ENCODE measurements at places on chromosomes 13 and 19.

GRCh38 chr19:4152241-4152998 lies 1.0 kb upstream of the CREB3L3 start:
- no peak for DNase-seq

- no peak for DNase-seq
These were observed 7.4 kb downstream of the DNMT1 start for GRCh38 chr19:10187315-10187714.

DNA sequence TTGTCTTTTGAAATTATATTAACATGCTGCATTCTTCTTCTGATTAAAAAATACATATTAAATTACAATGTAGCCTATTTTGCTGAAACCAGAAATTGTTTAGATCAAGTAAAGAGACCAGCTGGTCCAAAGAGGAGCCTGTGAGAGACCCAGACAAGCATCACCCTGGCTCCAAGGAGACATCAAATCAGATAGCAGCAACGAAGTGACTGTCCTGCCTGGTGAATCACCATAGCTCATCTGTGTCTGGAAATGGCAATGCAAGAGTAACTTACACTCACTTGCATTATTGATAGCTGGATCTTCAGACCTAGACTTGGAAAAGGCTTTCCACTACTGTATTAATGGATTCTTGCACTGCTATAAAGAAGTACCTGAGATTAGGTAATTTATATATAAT lies 169.1 kb downstream of the KCTD12 start:
- no peak for DNase-seq

DNA sequence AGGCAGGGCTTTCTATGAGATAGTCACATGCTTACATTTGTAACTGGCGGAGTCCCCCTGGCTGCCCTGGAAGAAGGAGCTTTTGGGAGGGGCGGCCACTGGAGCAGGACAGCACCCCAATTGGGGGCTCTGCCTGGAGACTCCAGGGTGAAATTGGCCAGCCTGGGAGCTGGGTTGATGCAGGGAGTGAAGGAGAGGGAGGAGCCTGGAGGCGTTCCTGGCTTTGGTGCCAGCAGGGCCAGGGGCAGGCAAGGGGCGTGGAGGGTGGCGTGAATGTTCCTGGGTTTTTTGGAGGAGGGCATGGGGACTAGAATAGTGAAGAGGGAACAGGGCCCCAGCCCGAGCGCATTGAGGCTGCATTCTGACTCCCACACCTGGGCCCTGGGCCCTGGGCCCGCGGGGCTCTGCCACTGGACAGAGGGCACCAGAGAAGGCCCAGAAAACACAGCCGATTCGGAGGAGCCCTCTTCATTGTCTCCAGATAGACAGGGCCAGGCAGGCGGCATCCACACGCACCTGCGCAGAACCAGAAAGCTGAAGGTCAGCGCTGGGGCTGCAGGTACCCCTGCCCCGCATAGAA lies 29.5 kb downstream of the COMP start:
- no peak for DNase-seq

GRCh38 chr19:39915101-39915847 lies 19.2 kb downstream of the FCGBP start:
- no peak for DNase-seq

DNA sequence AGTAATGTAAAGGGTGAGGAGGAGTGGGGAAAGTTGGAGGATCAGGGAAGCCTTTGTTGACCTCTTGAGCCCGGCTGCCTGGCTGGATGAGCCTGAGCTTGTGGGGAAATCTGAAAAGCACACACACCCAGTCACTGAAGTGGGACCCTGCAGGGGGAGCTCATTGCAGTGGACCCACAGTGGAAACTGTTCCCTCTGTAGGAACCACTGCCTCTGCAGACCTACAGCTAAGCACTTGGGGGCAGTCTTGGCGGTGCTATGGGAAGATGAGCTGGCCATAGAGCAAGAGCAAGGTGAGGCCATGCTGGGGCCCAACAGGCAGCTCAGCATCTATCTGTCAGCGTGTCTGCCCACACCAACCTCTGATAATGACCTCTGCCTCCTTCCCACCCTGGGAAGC lies 294.8 kb downstream of the TSHZ3 start:
- no peak for DNase-seq

GRCh38 chr13:93231867-93232266 lies 5.3 kb downstream of the GPC6 start:
- no peak for DNase-seq

GRCh38 chr13:51223560-51224270 lies 1.5 kb downstream of the FAM124A start:
- DNase-seq = no peak

GRCh38 chr19:4327252-4327876 lies 11.3 kb downstream of the STAP2 start:
- DNase-seq = no peak

- DNase-seq = no peak
These were observed 13.8 kb downstream of the DEDD2 start for GRCh38 chr19:42203700-42204099.

GRCh38 chr19:9877780-9878510 lies 42.8 kb downstream of the PIN1 start:
- DNase-seq = no peak

GRCh38 chr19:4345342-4346019 lies 2.1 kb downstream of the MPND start:
- DNase-seq = no peak

DNA sequence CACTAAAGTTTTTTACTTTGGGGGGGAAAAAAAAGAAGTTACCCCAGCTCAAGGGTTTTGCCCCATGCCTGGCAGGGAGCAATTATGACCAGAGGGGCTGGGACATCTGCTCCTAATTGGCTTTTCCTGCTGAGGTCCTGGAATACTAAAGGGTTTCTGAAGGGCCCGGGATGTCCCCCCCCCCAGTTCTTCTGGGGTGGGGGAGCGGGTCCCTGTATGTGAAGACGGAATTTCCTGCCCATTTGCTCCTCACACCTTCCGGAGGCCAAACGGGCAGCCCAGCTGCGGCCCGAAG lies 1.1 kb upstream of the DLL3 start:
- no peak for DNase-seq

DNA sequence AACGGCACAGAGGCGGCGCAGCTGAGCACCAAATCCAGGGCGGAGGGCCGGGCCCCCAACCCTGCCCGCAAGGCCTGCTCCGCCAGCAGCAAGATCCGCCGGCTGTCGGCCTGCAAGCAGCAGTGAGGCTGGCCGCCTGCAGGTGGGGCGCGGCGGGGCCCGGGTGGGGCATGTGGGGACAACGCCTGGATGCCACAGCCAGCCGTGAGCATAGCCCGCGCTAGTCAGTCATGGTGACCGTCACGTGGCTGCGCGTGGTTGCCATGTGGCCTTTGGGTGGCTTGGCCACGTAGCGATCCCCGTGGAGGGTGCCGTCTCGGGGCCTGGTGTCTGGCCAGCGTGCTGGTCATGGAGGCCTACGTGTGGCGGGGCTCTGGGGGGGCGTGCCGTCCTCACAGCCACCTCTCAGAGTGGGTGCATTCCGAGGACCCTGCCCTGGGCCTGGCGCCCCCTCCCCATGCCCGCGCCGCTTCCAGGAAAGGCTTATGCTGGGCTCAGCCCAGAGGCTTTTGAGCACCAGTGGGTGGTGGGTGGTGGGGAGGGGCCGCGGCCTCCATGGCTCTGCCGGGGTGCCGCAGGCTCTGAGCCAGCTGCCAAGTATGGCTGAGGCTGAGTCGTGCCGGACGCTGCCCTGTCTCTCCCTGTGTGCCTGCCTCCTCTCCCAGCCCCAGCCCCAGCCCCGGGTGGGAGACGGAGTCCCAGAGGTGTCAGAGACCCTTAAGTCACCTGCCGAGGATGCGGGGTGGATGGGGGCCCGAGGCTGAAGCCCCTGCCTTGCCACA lies 11.1 kb downstream of the CBARP start:
- no peak for DNase-seq
